ENCODE measurements at places on chromosomes 6 and 20.

GRCh38 chr6:50818673-50819072 lies at the start of gene TFAP2B:
TSS of gene TFAP2B (plus strand) at chr6:50818871. CDS start at chr6:50818892, 21 bp downstream.
- DNase-seq: no peak

- DNase-seq: no peak
Measured at GRCh38 chr6:126614642-126615504, 275.0 kb downstream of the CENPW start.

- DNase-seq: no peak
Measured at GRCh38 chr6:162219266-162219665, 508.3 kb downstream of the PRKN start.

DNA sequence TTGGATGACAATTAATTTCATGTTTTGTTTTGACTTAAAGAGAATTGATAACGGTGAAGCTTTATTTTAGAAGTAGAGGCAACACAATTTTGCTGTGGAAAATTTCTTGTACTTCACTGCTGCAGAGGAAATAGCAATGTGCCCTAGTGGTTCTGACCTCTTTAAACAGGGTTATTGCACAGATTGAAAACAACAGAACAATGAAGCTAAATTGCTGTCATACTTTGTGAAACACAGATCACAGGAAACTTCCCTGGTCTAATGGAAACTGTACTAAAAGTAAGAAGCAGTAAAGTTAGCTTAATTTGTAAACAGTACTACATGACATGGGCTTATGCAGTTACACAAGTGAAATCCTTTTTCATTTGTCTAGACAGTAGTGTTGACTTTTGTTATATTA lies 31.3 kb downstream of the OR2A4 start:
- DNase-seq: no peak

- DNase-seq: no peak
Measured at GRCh38 chr6:6405031-6405430, 84.6 kb upstream of the F13A1 start.

DNA sequence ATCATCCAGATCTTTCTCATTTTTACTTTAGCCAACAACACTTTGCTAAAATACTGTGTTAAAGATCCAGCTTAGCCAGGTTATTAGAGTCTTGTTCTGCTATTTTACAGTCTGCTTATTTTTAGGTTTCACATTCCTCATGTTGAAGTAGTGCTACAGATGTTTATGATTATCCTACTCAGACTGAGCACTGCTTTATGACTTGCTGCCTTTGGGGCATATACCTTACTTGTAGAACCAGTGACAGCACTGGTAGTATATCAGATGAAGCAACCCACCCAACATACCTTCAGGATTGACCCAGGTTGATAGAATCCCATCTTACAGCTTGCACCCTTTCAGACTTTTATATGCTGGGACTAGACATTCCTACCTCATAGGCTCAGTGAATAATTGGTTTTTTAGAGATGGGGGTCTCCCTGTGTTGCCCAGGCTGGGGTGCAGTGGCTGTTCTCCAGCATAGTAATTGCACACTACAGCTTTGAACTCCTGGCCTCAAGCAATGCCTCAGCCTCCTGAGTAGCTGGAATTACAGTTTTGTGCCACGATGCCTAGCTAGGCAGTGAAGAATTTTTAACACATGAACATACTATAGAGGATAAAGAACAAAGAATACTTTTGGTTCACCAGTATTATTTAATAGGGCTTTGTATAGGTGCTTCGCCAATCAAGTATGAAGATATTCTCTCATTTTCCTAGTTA lies 63.8 kb upstream of the DYNLRB1 start:
- DNase-seq: no peak

- DNase-seq: no peak
Measured at GRCh38 chr6:25337431-25337830, 58.3 kb downstream of the CARMIL1 start.

DNA sequence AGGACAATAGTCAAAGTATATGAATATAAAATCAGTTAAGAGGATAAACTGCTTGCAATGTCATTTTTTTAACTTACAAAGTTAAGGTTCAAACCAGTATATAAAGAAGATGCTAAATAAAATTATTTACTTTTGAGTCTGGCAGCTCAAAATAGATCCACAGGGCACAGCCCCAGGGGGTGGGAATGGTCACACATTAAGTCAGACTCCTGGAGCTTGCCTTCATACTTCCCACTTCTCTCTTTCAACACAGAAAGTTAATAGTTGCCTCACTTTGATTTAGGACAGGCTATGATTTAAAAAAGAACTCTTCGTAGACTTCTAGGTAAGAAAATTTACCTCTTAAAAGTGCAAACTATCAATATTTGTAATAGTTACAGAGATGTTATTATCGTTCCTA lies 158.3 kb upstream of the RUNX2 start:
- no peak for DNase-seq

GRCh38 chr6:92339936-92340640 lies 1079.3 kb downstream of the EPHA7 start:
- no peak for DNase-seq

DNA sequence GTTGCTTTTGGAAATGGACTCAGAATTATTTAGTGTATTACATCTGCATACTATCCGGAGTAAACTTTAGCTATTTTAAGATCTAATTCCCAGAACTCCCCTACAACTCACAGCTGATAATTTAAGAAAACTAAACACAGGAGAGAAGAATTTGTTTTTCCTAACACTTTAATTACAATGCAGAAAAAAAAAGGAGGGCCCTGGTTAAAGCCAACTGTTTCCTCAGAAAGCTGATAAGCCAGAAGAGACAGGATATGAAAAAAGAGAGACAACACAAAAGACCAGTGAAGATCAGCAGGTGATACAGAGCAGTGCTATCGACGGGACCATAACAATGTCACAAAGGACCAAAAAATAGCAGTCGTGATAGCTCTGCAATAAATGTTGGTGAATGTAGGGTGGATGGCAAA lies 5.8 kb downstream of the IFNGR1 start:
- DNase-seq: no peak
